ENCODE measurements at places on chromosomes 6 and 20. TPM values are rescaled to one million over a fixed set of nuclear protein-coding genes. Genes with fewer than 3 reads are reported as not detected.

PI16 gene
- polyA plus RNA-seq = 40.0 TPM

CGA gene
- polyA plus RNA-seq = not detected

RAET1G gene
- polyA plus RNA-seq = 0.26 TPM

AGER gene
- polyA plus RNA-seq = 5.9 TPM

POPDC3 gene
- 92.5 TPM for polyA plus RNA-seq

GRCh38 chr6:63802606-63803206 lies 167.1 kb downstream of the PHF3 start:
- no peak for DNase-seq

GRCh38 chr20:38339997-38340396 lies 6.3 kb upstream of the LBP start:
- DNase-seq = no peak

DNA sequence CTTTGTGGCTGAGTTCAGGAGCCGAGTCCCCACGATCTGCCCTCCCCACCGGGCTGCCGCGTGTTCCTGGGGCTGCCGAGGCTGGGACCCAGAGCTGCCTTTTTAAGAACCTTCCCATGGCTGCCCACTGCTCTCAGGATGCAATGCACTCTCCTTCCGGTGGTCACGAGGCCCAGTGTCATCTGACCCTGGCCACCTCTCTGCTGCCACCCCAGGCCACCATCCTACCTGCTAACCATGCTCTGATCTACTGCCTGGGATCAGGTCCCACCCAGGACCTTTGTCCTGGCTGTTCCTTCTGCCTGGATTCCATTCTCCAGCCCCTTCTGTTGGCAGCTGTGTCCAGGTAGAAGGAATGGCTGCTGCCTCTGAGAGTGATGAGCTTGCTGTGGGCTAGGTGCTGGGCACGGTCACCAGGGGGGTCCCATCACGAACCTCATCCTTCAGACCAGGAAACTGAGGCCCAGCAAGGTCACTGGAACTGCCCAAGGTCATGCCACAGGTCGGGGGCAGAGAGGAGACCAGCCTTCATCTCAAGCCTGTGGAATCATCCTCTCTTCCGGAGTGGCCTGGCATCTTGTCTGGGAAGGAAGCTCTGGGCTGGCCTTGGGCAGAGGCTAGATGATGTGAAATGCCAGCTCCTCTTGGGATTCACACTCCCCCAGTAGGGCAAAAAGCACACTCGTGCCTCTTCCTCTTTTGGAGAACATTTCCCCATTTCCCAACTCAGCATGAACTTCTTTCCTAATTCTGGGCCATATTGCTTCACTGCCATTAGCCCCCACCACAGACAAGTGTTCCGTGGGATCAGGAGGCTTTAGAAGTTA lies 20.5 kb downstream of the PCK1 start:
- DNase-seq = no peak

DNA sequence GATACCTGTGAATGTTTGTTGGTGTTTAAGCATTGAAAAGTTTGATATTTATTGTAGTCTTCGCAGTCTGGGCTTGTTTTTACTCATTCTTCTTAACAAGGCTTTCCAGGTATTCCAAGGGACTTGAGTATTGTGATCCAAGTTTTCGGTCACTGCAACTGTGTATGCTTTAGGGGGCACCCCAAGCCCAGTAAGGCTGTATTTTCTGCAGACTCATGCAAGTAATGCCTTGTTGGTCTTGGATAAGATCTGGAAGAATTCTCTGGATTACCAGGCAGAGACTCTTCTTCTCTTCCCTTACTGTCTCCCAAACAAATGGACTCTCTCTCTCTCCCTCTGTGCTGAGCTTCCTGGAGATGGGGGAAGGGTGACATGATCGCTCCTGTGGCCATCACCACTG lies 82.1 kb downstream of the RFPL4B start:
- DNase-seq = no peak

DNA sequence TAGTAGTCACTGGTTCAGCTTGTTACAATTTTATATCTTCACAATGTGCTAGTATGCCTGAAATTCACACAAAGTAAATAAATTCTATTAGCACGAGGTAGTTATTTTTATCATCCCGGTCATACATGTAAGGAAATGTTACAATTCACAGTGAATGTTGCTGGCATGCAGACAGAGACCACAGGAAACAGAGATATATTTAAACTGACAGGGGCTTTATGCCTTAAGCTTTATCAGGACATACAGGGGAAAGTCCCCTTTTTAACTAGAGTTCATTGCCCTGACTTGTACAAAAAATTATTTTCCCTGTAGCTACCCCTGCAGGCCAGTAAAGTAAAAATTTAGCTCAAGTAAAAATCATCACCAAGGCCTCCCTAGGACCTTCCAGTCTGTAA lies 712.0 kb upstream of the NRSN1 start:
- peak; percentile 61 for DNase-seq

GRCh38 chr6:82987951-82988350 lies 77.7 kb downstream of the UBE3D start:
- DNase-seq = no peak

All from muscle of back (tissue), 13 donors.